Vagina (tissue), 2 donors: ENCODE measurements at places on chromosomes 5 and 9.

DNA sequence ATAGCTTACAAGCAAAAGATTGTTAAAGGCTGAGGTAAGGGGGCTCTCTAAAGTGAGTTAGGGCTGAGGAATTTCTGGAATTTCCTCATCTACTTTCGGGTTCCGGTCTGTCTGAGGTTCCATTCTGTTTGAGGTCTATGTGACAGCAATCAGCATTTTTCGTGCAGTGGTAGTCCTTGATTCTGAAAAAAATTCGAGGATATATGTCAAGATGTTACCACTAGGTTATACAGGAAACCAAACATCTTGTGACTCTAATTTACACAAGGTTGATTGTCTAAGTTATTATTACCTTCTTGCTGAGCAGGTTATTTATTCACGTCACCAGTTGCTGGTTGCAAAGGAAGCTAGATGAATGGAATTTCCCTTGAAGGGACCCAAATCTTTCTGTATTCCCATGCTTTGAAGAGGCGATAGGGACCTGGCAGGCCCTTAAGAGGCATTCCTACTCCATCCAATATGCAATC lies 35.2 kb downstream of the RLN2 start:
- DNase-seq: no peak

DNA sequence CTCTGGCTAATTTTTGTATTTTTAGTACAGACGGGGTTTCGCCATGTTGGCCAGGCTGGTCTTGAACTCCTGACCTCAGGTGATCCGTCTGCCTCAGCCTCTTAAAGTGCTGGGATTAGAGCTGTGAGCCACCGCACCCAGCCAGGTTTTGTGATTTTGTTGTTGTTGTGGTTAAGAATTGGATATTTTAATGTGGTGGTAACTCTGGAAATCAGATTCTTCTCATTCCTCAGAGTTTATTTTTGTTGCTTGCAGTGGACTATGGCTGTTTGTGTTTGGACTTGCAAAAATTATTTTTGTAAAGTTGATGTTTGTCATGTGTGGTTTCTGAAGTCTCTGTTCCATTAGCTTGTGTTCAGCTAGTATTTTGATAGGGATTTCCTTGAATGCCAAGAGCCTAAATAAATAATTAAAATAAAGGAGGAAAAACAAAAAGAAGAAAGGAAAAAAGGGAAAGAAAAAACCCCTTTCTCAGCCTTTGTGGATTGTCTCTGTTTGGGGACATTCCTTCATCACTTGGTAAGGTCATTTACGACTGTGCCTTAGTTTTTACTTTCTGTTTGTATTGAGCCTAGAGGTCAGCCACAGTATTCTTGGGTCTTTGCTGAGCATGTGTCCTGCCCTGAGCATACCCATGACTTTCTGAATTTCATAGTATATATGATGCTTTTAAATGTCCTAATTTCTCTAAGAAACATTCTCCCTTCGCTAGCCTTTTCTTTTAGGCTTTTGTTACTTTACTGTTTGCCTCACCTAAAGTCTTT lies 37.3 kb downstream of the PBX3 start:
- no peak for DNase-seq

DNA sequence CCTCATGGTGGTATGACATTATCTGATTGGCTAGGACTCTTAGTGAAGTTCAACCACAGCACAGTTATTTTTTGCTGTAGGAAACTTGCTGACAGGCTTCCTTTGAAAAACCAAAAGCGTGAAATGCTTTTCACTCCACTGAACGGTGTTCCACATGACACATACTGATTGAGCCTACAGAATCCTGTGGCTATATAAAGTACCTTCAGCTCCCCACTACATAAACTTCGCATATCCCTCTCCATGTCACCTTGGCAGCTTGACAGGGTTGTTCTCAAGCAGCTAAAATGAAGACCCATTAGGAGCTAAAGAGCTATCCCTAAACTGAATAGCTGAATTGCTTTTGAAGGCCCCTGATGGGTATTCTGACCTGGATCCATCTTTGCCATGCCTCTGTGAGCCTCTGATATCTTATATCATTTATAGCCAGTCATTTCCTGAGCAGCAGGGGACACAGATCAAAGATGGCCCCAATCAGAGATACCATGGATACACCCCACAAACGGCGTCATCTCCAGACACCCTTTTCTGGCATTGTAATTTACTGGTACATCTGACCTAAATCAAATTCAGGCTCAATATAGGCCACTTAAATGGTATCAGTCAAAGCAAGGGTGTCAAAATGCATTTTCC lies 91.5 kb downstream of the APBA1 start:
- DNase-seq: no peak

DNA sequence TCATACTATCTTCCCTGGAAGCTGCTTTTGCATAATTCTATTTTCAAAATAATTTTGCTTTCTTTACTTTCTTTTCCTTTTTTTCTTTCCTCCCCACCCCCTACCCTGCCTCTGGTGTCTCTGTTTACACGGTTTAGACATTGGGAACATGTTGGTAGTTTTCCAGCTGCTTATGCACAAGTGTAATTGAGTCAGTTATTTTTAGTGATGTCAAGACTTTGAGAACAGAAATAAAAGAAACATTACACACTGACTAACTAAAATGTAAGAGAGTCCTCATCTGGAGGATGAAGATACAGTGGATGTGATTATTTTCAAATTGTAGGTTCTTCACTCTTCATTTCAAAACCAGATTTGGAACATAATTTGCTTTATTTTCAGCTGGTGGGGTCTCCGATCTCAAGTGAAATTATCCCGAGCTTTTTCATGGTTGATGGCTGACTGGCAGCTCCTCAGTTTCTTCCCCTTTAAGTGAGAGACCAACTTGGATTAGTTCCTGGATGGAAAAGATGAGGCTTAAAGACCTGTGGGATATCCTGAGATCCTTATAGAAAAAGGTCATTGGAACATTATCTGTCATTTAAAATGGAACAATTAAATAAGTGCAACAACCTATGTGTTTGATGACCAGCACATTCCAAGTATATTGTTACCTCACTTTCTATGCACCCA lies 154.4 kb upstream of the ZNF462 start:
- no peak for DNase-seq

GRCh38 chr5:4717446-4717845 lies 422.7 kb upstream of the ADAMTS16 start:
- DNase-seq: no peak
